ENCODE measurements at places on chromosomes 5 and 9.

- no peak for DNase-seq
Measured at GRCh38 chr9:113352411-113352810, 3.1 kb downstream of the BSPRY start.

DNA sequence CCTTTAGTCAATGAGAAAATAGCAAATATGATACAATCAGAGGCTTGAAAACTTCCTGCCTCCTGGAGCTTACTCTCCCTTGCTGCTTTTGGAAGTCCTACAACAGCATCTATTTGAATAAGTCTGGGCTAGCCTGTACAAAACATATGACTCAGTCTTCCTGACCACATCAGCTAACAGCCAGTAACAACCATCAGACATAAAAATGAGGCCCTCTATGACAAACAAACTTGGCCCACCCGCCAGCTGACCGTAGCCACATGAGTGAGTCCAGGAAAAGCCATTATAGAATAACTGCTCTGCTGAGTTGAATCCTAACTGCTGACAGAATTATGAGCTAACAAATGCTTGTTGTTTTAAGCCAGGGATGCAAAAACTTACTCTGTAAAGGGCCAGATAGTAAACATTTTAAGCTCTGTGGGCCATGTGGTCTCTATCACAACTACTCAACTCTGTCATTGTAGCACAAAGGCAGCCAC is 347.6 kb downstream of the PTPRD start:
- DNase-seq: no peak

GRCh38 chr9:134039386-134040175 is 14.3 kb downstream of the BRD3OS start:
- DNase-seq: no peak

DNA sequence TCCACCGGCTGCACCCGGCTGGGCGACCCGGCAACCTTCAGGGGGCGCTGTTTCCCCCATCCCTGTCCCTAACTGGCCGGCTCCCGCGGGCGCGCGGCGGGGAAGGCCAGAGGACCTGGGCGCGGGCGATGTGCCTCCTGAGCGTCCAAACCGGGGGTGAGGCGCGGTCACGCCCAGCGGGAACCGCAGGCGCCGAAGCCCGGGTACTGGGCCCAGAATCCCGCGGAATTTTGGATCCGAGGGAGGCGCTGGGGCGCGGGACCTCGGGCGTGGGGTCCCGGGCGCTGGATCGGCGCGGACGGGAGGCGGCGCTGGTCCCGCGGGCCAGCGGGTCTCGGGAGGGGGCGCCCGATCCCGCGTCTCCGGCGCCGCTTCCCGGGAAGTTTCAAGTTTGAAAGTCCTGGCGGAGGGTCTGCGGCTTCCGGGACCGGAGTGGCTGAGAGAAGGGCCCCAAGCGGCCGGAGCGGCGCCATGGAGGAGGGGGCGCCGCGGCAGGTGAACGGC is at the start of gene PKN3:
PKN3 (plus strand) TSS at position 59 of the 504 bp plus-strand sequence; CDS start at position 472, 413 bp downstream.
- DNase-seq: peak; percentile 51

DNA sequence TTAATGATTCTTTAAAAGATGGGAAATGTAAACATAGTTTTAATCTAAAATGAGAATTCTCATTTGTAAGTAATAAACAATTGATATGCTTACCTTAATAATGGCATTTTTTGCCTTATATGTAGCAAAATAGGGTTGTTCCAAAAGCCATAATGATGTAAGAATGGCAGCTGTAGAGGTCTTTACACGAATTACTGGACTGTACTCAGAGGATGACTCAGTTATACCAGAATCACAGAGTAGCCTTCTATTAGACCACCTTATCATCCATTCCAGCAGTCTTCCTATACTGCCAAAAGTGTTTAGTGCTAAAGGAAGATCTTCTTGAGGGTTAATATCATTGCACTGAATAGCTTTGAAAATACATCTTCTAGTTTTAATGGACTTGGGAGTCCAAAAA is 66.5 kb downstream of the CPLANE1 start:
- no peak for DNase-seq

GRCh38 chr9:78212868-78213267 is 23.0 kb upstream of the CEP78 start:
- no peak for DNase-seq

DNA sequence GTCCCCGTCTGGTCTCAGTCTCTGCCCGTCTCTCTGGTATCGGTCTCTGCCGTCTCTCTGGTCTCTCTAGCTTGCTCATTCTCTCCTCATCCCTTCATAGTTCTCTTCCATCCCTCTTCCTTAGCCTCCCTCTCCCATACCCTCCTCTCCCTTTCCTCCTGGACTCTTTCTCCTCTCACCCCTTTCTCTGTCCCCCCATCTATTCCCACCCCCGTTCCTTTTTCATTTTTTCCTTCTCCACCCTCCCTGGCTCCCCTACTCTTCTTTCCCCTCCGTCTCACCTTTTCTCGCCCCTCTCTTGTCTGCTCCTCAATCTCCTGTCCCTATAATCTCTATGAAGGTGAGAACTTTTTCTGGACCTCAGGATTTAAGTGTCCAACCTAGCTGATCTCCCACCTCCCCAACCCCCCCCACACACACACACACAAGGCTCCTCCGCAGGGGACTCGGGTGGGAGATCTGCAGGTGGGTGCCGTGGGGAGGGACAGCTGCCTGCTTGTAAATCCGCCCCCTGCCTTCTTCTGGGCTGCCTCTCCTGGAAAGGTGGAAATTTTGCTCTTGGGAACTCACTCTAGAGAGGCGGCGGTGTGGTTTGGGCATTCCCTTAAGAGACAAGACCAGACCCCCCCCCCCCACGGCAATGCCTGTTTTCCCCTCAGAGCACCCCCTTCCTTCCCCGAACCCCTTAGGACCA is 953 bp downstream of the UBE2QL1 start:
- no peak for DNase-seq

GRCh38 chr5:76403766-76404222 is 709 bp downstream of the IQGAP2 start:
- no peak for DNase-seq

DNA sequence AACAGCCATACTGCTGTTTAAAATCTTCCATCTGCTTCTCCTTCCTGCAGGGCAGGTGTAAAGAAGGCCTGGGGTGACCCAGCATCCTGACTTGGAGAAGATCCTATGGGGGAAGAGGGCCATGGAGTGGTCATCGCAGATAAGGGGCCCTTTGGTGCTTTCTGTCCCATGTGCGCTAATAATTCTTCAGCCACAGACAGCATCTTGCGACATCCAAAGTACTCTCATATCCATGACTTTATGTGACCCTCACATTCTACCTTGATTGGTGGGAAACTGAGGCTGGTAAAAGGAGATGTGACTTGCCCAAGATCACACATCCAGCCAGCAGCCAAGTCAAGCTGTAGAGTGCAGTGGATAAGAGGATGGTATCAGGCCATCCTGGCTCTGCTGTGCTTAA is 44.3 kb upstream of the HAND1 start:
- DNase-seq: no peak

DNA sequence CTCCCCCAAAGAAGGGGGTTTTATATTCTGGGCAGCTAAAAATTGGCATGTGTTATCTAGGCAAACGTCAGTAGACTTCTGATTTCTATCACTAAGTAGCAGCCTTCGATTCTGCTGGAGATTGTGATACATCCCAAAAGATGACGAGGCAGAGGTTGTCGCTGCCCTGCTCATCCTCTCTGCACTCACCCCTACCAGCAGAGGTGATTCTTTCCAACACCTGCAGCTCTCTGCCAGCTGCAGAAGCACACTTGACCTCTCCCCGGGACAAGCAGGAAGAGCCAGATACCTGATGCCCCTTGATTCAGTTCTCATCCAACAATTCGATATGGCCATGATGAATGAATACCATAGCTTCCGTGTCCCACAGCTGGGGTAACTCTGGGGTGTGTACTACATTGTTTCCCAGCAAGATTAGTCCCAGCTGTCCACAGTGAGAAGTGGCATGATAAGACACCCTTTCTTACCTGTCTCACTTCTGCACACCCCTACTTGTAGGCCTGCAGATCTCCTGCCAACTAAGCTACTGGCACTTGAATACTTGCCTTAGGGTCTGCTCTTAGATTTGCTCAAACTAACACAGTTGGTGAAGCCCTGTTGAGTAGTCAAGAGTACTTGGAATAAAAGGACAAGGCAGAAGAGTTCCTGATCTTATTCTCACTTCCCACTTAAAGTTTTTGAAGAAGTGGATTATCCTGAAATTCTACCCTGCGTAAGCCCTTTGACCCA is 37.6 kb upstream of the SMAD5 start:
- DNase-seq: no peak

GRCh38 chr5:133141746-133142145 is 89.9 kb downstream of the HSPA4 start:
- no peak for DNase-seq

DNA sequence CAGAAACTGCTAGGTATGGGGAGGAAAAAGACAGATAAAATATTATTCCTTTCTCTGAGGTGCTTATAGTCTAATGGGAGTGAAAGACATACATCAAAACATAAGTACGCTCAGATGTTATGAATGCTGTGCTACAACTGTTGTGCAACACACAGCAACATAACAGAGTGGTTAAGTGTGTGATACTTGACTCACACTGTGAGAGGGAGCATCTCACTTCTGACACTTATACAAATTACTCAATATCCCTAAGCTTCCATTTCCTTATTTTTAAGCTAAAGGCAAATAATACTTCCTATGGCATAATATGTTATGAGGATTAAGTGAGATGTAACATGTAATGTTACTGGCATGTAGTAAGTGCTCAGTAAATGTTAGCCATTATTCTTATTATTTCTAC is 110.6 kb upstream of the FER start:
- no peak for DNase-seq

- DNase-seq: no peak
Measured at GRCh38 chr5:67377631-67378030, 181.0 kb upstream of the CD180 start.

DNA sequence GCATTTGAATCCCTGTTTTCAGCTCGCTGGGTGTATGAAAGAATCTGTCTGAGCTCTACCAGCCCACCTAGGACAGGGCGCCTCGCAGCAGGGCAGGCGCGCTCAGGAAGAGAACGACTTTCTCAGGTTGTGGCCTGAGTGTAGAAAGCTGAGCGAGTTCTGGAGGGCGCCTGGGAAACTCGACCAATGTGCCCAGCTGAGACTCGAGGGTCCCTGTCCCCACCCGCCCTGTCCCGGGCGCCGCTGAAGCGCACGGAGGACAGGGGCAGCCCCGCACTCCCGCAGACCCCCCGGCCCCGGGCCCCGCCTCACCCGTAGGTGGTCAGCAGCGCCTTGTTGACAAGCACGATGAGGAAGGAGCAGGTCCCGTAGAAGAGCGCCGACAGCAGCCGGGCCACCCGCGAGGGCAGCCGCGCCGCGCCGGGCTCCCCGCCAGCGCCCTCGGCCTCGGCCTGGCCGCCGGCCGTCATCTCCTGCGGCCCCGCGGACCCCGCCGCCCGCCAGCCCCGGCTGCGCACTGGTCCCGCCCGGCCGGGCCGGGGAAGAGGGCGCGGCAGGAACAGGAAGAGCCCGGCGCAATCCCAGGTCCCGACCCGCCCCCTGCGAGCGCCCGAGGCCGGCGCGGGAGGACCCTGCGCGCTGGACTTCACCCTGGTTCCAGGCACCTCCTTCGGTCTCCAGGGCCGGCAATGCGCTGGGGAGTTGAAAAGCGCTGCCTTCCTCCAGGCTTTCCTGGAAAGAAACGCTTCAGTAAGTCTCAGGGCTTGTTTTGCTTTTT is at the start of gene SLC35D2:
SLC35D2 (minus strand) TSS at position 547 of the 778 bp plus-strand sequence; CDS start at position 470, 77 bp downstream.
- peak; percentile 29 for DNase-seq

DNA sequence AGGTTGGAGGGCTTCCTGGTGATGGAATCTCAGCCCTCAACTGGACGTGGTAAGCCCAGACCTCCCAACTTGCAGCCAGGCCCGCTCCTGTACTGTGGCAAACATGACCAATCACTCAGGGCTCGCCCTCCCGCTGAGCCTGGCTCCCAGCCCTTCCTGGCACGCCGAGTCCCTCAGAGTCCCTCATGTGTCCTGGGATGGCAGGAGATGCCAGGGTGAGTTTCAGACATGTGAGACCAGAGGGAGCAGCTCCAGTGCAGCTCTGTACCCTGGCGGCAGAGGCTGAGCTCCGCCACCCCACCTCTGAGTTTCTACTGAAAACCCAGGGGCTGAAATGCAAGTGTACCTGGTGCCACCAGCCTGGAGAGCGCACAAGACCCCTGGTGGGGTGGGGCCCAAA is 42.0 kb upstream of the RXRA start:
- no peak for DNase-seq

All from NCI-H2081 (cell line).